ENCODE measurements at places on chromosomes 7 and 10.

DNA sequence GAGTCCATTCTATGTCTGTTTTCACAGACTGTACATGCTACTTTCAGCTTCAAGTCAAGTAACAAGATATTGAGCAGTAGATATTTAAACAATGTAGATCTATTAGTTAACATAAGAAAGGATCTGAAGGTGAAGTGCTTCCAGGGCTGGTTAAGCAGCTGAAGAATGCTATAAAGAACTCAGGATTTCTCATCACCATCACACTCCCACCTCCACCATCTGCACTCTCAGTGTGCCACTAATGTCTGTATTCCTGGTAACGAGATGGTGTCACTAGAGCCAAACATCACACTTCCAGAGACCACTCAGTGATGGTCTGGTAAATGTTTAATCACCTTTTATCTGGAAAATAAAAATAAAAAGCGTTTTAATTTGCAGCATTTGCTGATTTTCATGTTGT lies 224.0 kb upstream of the FERD3L start:
- DNase-seq = no peak

DNA sequence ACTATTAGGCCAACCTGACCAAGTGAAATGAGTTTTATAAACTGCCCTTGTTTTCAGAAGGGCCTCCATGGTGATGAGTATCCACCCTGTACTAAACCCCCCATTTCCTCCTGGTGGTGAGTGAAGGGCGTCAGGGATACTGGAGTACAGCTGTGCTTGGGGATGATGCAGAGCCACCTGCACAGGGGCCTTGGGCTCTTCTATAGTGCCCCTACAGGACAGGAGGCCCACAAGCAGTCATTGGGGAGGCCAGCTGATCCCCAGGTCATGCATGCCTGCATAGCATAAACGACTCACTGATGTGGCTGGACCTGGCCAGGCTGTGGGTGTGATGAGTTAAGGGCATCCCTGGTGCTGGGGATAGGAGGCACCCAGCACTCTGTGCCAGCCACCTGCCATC lies 114.1 kb upstream of the CELF2 start:
- no peak for DNase-seq

- no peak for DNase-seq
Measured at GRCh38 chr10:62231371-62231770, 37.3 kb downstream of the RTKN2 start.

DNA sequence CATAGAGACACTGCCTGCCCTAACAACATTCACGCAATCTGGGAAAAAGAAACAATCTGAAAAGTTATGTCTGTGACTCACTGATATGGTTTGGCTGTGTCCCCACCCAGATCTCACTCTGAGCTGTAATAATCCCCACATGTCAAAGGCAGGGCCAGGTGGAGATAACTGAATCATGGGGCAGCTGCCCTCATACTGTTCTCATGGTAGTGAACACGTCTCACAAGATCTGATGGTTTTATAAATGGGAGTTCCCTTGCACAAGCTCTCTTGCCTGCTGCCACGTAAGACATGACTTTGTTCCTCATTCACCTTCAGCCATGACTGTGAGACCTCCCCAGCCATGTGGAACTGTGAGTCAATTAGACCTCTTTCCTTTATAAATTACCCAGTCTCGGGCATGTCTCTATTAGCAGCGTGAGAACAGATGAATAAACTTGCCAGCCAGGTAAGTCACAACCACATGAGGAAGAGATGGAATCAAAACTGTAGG lies 341.5 kb upstream of the AOAH start:
- no peak for DNase-seq

- DNase-seq = no peak
Measured at GRCh38 chr7:23852135-23852534, 142.1 kb downstream of the STK31 start.

GRCh38 chr7:26449175-26450165 lies 157.8 kb downstream of the SNX10 start:
- no peak for DNase-seq

- DNase-seq = no peak
Measured at GRCh38 chr7:22291977-22292376, 65.0 kb downstream of the RAPGEF5 start.

- DNase-seq = no peak
Measured at GRCh38 chr7:124777268-124777667, 11.7 kb upstream of the GPR37 start.

DNA sequence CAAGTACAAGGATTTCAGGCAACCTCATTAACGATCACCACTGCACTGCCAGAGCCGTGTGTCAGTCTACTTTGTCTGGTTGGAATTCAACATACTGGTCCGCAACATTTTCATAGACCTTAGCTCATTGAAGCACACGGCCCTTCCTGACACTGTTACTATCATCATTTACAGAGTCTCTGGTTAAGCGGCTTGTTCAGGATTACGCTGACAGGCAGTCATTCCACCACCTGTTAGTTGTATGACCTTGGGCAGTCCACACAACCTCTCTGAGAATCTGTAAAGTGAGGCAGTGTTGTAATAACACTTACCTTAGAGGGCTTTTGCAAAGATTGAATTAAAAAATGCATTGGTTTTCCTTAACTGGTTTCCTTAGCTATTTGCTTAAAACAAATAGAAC lies 112.6 kb downstream of the AOAH start:
- DNase-seq = no peak

DNA sequence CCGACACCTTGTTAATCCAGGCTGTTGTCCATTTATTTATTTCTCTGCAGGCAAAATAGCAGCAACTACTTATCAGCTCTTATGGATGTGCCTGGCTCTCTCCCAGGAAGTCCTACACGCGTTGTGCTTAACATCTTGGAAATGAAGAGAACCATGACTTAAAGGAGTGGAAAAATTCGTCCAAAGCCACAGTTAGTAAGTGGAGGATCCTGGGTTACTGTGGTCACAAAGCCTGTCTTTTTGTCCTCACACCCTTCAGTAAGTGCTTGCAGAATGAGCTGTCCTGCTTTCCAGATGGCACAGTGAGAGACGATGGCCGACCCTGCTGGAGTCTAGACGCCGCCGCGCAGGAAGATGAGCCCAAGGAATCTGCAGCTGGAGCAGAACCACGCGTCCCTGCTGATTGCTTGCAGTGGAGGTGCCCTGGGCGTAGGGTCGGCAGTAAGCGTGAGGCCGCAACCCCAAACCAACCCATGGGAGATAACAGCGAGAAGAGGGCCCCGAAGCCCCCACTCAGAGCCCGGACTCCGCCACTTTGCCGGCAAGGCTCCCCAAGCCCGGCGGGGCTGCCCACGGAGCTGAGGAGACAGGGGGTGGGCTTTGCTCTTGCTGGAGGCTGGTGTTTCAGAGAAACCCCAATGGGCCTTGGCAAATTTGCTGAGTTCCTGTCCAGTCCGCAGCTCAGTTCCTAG lies 178.6 kb downstream of the CXCL12 start:
- DNase-seq = no peak

GRCh38 chr10:44184633-44185314 lies 200.1 kb downstream of the CXCL12 start:
- DNase-seq = no peak

GRCh38 chr7:46279290-46279689 lies 358.2 kb upstream of the IGFBP3 start:
- DNase-seq = no peak

DNA sequence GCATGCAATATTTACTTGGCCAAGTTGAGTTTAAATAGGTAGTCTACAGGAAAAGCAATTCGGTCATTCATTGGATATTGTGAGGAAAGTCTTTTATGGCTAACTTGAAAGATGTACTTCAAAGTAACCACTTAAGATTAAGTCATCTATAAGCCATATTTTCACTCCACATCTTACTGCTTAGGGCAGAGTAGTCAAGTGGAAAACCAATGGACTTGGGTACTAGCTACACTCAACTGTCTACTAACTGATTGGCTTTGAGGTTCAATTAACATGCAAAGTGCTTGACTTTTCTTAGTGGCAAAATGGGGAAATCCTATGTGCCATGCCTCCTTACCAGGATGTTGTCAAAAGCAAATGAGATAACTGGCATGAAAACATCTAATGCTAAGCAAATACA lies 51.0 kb downstream of the CAV1 start:
- DNase-seq = no peak

- no peak for DNase-seq
Measured at GRCh38 chr7:30980194-30980593, 16.4 kb downstream of the GHRHR start.

DNA sequence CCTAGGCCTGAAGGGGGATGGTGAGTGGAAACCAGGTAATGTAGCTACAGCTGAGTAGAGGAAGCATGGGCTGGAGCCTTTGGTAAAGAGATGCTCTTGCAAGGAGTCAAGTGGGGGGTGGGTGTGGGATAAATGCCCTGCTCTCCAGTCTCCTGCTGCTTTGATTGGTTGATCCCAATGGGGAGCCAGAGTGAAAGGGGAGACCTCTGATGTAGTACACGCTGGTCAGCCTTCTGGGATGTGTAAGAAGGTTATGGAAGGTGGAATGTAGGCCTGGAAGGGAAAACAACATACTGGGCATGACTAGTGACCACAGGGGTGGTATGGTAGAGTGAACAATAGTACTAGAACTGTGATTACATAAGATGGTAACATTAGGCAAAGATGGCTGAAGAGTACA lies 44.3 kb downstream of the TET1 start:
- no peak for DNase-seq

DNA sequence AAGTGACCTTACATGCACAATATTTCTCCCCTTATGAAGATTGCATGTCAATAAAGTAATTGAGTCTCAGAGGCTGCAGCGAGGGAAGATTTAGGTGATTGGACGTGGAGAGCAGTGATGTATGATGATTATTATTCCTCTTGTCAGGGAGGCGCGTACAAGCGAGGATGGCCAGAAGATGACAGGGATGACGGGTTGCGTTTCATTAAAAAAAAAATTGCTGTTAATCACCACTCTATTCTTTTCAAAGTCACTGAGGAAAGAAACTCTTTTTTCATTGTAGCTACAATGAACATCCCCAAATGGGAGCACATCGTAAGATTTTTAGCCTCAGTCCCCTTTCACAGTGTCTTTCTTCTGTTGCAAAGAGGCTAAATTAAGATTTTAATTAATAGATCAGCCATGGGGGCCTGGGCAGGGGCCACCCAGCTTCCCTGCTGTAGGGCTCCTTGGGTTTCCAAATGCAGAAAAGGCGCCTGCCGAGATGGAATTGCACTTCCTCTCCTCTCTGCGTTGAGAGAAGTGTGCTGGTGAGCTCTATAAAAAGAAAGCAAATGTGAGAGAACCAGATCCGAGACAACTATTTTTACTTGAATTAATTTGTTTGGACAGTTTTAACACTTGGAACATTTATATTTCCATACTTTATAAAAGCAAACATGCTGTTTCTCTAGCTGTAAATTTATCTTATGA lies 998.1 kb downstream of the LRMDA start:
- no peak for DNase-seq

- DNase-seq = no peak
Measured at GRCh38 chr10:110641256-110641655, 2.9 kb upstream of the RBM20 start.

- no peak for DNase-seq
Measured at GRCh38 chr7:98396768-98397167, 4.1 kb downstream of the BAIAP2L1 start.

DNA sequence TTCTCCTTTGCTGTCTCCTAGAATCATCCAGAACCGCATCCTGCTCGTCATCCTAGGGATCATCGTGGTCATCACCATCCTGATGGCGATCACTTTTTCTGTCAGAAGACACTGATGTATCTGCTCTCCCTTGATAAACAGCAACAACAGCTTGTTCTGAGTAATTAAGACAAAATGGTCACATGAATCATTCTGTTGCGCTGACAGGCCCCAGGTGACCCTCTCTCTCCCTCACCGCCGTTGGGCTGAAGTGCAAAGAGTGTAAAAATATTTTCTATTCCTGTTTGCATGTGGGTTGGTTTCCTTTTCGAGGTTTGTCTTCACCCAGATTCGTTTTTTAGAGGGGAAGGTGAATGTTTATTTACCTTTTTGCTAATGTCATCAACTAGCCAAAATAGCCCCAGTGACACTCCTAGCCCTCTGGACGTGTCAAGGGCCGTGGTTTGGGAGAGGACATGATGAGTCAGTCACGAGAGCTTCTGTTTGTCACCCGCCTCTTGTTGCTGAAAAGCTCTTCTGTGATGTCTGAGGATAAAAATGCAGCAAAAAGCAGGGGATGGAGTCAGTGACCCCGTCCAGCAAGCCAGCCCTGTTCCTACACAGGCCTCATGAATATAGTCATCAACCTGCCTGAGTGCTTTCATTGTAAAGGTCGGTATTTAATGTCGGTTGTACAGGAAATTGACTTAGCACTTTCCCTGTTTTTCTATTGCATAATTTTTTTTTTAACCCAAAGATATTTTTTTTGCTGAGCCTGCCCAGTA lies 134.6 kb upstream of the TCF7L2 start:
- DNase-seq = no peak

GRCh38 chr7:114062810-114063209 lies 144.0 kb upstream of the PPP1R3A start:
- DNase-seq = no peak

DNA sequence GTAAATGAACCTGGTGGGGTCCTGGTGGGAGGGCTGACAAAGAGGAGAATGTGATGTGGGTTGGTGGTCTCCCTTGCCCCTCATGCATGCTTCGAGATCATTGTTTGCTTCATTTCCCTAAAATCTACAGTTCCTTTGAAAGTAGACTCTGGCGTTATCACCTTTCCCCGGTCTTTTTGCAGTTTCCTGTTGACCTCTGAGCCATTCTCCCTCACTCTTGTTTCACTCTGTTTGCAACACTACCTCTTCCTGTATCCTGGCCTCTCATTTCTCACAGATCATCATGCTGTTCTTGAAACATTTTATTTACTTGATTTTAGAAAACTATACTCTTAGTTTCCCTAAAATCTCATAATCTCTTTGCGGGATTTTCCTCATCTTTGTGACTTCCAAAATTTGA lies 179.8 kb downstream of the WNT2 start:
- DNase-seq = no peak

DNA sequence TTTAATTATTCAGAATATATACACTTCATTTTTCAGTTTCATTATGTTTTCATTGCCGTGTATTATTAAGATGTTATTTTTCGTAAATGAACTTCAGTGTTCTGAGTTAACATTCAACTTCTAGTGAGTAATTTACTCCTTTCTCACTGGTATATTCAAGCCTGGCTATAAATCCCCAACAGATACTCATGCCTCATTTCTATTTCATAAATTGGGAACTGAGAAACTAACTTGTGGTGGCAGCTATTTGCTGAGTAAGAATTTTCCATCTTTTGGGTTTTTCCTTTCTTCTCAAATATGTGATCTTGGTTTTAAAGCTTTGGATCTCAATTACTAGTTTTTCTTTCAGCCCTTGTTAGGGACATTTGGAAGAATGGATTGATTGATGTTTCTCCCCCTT lies 281.1 kb downstream of the CDK14 start:
- no peak for DNase-seq

- no peak for DNase-seq
Measured at GRCh38 chr7:152106990-152107389, 81.5 kb downstream of the GALNT11 start.

Measured in cerebellar cortex (tissue), 1 donor.